Right renal cortex interstitium (tissue), 3 donors: ENCODE measurements at places on chromosomes 12 and 14. TPM values are rescaled to one million over a fixed set of nuclear protein-coding genes. Genes with fewer than 3 reads are reported as not detected.

The ASB2 gene
- 0.24 TPM for polyA plus RNA-seq

The KRT72 gene
- not detected for polyA plus RNA-seq

The XPOT gene
- 59.2 TPM for polyA plus RNA-seq

The PTPN6 gene
- 21.1 TPM for polyA plus RNA-seq
